ENCODE measurements at places on chromosomes 1 and 21. TPM values are rescaled to one million over a fixed set of nuclear protein-coding genes. Genes with fewer than 3 reads are reported as not detected.

The TCHH gene
- total RNA-seq, result not detected

The GJB3 gene
- total RNA-seq, result not detected

The TNFAIP8L2 gene
- not detected for total RNA-seq

The PAQR7 gene
- 8.2 TPM for total RNA-seq

The VTCN1 gene
- not detected for total RNA-seq

The OXCT2 gene
- total RNA-seq, result 5.4 TPM

The HES5 gene
- not detected for total RNA-seq

The HPCA gene
- total RNA-seq, result not detected

The COL6A2 gene
- total RNA-seq, result 1,217 TPM
